Right ventricle myocardium superior (tissue), 1 donor: ENCODE measurements at places on chromosomes 3 and 15. TPM values are rescaled to one million over a fixed set of nuclear protein-coding genes. Genes with fewer than 3 reads are reported as not detected.

- DNase-seq = no peak
Observed at GRCh38 chr3:12878141-12878574, 36.8 kb upstream of the RPL32 start.

GRCh38 chr3:65539616-65540015 lies 499.1 kb downstream of the MAGI1 start:
- no peak for DNase-seq

DNA sequence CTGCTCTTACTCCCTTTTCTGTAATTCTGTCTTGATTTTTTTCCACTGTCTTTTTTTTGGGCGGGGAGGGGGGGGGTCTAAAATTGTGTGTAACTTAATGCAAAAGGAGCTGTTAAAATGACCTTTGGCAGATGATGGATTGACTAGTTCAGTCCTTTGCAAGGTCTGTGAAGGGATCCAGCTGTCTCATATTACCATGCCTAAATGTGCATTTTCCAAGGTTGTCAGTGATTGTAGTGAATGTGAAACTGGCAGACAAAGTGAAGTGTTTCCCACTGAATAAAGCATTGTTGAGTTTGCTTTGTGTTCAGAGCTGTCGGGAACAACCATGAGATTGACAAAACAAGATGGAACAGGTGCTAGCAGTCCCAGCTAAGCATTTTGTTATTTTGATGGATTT lies 110.1 kb upstream of the SKOR1 start:
- DNase-seq = no peak

Gene CPNE9
- not detected for total RNA-seq

- DNase-seq = no peak
Observed at GRCh38 chr15:41690636-41691035, 30.4 kb downstream of the MGA start.

Gene ITIH1
- total RNA-seq = not detected

Gene DOCK3
- total RNA-seq = 3.6 TPM

DNA sequence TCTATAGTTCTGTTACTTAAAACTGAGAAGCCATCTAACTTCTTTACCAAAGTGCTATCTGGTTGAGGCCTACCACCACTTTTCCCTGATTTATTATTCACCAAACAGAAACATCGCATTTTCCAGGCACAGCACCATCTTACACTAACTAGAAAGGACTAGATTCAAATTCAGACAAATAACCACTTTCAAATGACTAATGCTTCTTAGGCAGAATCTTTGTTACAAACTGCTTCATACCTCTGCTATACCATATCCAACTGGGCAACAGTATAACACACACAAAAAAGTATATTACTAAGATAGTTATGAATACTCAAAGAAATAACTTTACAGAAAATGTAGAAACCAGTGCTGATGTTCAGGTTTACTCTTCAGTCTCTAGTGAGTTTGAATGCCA lies 16.6 kb downstream of the DLG1 start:
- DNase-seq = no peak

GRCh38 chr15:28962851-28963710 lies 77.3 kb downstream of the APBA2 start:
- no peak for DNase-seq

GRCh38 chr15:65954289-65954741 lies 85.0 kb downstream of the RAB11A start:
- no peak for DNase-seq

DNA sequence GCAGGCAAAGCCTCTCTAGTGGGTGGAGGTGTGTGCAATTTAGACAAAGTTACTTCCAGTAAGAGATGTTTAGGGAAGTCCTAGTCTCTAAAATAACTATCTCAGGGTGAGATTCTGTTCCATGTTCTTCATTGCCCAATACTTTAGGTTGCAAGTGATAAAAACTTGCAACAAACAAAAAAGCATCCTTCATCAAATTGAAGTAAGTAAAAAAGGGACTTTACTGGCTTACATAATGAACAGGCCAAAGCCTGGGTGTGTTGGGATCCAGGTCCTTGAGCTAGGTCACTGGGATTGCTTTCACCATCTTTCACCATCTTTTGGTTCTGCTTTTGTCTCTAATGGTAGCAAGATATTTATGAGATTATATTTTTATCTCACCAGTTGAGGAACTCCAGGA lies 38.3 kb downstream of the CX3CR1 start:
- no peak for DNase-seq

GRCh38 chr3:64595253-64595694 lies 92.5 kb downstream of the ADAMTS9 start:
- DNase-seq = peak; percentile 51

DNA sequence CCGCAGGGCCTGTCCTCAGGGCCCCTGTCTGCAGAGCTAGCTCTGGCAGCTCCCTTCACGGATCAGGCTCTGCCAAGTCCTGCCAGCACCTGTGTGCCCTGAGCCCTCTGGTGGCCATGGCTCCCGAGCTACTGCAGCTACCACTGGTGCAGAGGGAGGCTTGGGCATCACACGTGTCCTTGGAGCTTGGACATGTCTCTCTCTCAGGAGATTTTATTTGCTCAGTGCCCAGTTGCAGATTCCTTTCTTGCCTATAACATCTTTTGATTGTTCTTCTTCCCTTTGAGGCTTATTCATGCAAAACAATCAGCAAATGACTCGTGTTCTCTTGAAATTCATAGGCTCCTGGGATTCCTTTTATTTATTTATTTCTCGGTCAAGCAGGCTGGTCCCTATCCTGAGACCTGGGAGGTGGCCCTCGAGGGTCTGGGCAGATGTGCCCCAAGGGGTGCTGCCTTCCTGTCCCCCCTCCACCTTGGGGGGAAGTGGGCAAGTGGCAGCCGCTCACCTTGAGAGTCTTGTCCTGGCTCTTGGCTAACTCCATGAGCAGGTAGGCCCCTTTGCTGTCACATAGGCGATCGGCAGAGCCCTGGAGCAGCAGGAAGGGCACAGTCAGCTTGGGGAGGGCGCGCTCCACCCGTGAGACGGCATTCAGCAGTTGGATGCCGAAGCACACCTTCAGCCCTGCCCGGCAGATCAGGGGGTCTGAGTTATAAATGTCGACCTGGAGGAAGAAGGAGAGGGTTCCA lies 21.9 kb downstream of the ABTB1 start:
- DNase-seq = peak; percentile 81
